H9 (cell line): ENCODE measurements at places on chromosomes 7 and 10. TPM values are rescaled to one million over a fixed set of nuclear protein-coding genes. Genes with fewer than 3 reads are reported as not detected.

Gene FOXP2
- total RNA-seq, result not detected in 2 replicates

DNA sequence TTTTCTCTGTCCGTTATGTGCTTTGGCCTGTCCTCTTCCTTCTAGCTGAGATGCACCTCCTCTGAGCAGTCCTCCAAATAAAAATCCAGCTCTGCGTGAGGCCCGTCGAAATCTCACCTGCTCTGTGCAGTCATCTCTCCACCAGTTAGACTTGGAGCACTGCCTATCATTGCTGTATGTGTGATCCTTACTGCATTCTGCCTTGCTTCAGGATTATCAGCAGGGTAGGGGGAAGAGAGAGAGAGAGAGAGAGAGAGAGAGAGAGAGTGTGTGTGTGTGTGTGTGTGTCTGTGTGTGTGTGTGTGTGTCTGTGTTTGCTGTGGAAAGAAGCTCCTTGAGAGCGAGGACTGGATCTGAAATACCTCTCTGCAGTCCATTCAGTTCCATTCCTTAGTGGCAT is 129.4 kb downstream of the CCNY start:
- DNase-seq, result no peak

GRCh38 chr10:111281516-111281915 is 204.7 kb downstream of the ADRA2A start:
- peak; percentile 39 for DNase-seq

- DNase-seq, result no peak
These were observed 375.2 kb downstream of the ARL4A start for GRCh38 chr7:13062631-13063030.

Gene TNPO3
- total RNA-seq, result 88.3 and 90.1 TPM in 2 replicates

Gene GBX1
- not detected in 2 replicates for total RNA-seq

Gene FZD8
- 13.8 and 15.1 TPM in 2 replicates for total RNA-seq
